ENCODE measurements at places on chromosomes 6 and 20.

- no peak for DNase-seq
Observed at GRCh38 chr20:63210011-63210605, 5.8 kb downstream of the YTHDF1 start.

- no peak for DNase-seq
Observed at GRCh38 chr6:49556429-49556837, 6.0 kb downstream of the C6orf141 start.

GRCh38 chr6:97215157-97215769 is 67.8 kb downstream of the MMS22L start:
- DNase-seq, result peak; percentile 7

DNA sequence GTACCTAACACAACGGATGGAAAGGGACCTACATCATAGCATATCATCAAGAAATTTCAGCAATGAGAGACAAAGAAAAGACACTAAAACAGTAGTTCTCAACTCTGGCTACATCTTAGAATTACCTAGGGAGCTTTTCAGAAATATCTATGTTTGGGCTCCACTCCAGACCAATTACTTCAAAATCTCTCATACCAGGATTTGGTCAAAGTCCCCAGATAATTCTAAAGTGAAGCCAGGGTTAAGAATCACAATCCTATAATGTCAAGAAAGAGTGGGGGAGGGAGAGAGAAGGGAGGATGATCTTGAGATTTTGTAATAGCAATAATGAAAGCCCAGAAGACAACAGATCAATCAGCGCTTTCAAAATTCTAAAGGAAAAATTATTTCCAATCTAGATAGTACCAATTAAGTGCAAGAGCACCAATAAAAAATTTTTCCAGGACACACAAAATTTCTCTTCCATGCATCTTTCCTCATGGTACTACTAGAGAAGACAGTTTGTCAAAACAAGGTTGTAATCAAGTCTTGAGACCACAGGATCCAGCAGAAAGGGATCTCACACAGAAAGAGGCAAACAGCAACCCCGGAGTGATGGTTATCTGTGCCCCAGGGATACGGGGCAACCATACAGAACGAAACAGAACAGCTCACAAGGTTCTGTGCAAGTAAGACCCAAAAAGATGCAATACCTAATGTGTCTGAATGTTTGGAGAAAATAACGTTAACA is 152.9 kb upstream of the DST start:
- no peak for DNase-seq

- DNase-seq, result no peak
Observed at GRCh38 chr6:39830444-39830843, 38.3 kb downstream of the DAAM2 start.

GRCh38 chr6:21500314-21501020 is 93.1 kb upstream of the SOX4 start:
- DNase-seq, result no peak

DNA sequence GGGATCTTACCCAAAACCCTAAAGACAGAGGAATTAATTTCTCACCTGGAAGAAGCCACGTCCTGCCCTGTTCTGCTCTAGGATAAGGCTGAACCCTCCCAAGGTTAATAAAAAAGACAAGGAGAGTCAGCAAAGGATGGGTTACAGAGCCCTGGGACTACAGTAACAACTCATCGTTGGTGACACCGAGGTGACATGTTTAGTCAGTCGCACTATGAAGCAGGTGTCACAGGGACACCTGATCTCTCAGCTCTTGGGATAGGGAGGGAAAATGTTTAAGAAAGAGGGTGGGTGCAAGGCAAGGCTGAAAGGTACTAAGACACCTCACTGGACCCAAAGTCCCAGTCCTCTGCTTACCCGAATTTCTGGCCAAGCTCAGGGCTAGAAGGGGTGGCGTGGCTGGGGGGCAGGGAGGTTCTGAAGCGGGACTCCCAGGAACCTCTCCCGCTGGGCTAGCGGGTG is 562 bp downstream of the MOCS1 start:
- DNase-seq, result no peak

DNA sequence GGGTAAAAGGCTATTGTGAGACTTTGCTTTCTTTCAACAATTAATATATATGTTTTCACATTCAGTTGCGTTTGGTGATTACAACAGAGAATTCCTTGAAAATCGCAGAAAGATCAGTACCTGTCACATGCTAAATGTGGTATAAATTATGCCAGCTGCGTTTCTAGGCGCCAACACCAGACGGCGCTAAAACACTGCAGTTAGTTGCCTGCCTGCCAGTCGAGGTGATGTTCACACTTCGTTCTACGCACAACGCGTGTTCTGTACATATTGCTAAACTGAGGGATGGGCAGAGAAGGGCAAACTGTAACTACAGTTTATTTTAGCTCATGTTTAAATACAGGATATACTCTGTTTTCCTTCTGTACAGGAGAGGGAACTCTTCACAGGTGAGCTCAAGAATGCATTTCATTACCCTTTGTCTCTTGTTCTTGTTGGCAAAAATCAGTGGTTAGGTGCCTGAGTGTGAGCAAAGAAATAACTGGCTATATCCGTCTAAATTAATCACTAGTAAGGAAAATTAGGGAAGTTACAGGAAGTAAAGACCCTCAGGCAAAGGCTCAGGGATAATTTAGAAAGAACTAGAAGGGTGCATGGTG is 100.1 kb upstream of the RGS17 start:
- no peak for DNase-seq

GRCh38 chr6:81233990-81234389 is 518.5 kb downstream of the TENT5A start:
- no peak for DNase-seq

DNA sequence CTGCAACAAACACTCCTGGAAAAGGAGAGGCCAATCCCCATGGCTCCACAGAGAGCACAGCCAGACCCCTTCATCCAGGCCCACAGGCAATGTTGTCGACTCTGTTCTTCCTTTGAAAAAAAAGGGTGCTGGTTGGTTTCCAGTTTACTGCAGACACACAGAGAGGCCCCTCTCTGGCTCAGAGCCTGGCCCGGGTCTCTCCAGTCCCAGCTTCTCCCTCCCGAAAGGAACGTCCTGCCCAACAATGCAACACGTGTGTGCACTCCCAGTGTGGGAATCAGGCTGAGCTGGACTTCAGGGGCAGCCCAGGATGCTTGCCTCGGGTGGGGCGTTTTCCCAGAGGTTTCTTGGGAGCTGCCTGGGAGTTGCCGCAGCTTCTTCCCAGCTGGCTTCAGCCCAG is 4.5 kb upstream of the NKAIN4 start:
- no peak for DNase-seq

DNA sequence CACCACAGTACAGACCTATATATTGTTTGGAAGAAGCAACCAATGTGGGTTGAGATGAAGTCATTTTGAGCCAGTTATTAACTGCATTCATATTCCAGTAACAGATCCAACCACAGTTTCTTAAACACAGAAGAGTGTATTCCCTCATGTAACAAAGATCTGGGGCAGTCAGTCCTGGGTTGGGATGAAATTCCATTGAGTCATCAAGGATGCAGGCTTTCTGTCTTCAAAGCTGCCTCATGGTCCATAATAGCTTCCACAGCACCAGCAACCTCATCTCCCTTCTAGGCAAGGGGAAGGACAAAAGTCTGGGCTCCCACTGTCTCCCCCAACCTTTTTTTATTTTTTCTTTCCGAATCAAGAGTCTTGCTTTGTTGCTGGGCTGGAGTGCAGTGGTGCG is 2.9 kb upstream of the SOD2 start:
- DNase-seq, result no peak

- DNase-seq, result no peak
Observed at GRCh38 chr6:148347441-148348054, 4.9 kb downstream of the SASH1 start.

DNA sequence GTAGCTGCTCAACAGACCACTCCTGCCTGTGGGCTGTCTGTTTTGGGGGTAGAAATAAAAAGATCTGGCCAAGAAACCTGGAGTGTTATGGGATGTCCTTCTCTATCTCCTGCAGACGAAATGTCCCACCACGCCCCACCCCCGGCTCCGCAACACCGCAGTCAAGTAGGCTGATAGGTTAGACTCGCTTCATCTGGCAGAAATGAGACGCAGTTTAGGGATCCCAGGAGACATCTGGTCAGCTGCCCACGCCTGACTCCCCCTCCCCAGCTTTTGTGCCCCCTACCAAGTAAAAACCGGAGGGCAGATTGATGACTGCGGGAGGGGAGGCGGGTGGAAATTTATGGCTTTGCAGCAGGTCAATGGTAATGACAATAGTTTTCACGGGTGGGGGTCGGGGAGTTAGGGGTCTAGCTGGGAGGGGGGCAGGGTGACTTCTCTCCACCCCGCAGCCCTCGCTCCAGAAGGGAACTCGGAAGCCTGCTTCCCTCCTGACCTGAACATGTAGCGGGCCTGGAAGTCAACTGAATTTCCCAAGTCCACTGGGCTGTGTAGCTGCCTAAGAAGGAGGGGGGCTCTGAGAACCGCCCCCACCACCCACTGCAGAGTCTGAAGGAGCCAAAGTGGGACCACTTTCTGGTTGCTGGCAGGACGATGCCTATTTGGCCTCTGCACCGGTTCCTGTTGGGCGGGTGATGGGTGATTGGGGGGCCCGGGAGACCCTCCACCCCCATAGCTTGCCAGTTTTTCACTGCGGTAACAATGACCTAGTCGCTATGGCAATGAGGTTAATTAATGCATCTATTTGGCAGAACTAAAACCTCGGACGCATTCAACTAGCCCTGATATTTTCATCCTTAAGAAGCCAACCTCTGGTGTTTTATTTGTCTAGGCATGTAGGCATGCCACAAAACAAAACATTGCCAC is 25.7 kb downstream of the PMEPA1 start:
- no peak for DNase-seq
